Activated effector memory CD4-positive, alpha-beta T cell treated with anti-CD3 and anti-CD28 coated beads, Interleukin-2, amount 50 U/mL, for 16 hours (primary cell): ENCODE measurements at places on chromosomes 4 and X.
A peak's percentile ranks its signal among the peaks of the same experiment; 100 is the strongest.

- no peak for DNase-seq
Observed at GRCh38 chr4:55907469-55907868, 41.3 kb upstream of the CEP135 start.

DNA sequence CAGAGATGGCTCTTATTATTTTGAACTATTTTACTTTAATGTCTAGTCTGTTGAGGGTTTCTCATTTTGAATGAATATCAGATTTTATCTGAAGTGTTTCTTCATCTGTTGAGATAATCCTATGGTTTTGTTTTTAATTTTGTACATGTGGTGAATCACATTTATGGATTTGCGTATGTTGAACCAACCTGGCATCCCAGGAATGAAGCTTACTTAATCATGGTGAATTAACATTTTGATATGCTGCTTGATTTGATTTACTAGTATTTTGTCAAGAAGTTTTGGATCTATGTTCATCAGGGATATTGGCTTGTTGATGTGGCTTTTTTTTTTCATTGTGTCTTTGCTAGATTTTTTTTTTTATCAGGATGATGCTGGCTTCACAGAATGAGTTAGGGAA is 2390.9 kb downstream of the PCDH7 start:
- DNase-seq: no peak

DNA sequence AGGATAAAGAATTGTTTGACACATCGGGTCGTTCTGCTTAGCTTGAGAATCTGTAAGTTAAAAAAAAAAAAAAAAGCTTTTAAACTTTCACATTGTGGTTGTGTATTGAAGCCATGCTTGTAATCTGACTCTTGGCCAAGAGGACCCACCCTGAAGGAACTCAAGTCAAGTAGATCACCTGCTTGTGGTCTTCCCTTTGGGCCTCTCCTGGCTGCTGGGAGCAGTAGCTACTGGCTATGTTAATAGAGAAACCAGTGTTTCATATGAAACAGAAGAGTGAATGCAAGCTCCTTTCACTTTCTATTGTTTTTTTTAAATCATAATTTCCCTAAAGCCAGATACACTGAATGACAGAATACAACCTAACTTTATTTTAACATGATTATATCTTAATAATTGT is 402.4 kb upstream of the NDST4 start:
- no peak for DNase-seq

GRCh38 chrX:154968353-154968752 is 54.2 kb downstream of the F8 start:
- DNase-seq: no peak

GRCh38 chr4:132114885-132115284 is 1034.2 kb upstream of the PCDH10 start:
- no peak for DNase-seq

GRCh38 chr4:33149658-33150524 is 2429.7 kb downstream of the PCDH7 start:
- DNase-seq: no peak

DNA sequence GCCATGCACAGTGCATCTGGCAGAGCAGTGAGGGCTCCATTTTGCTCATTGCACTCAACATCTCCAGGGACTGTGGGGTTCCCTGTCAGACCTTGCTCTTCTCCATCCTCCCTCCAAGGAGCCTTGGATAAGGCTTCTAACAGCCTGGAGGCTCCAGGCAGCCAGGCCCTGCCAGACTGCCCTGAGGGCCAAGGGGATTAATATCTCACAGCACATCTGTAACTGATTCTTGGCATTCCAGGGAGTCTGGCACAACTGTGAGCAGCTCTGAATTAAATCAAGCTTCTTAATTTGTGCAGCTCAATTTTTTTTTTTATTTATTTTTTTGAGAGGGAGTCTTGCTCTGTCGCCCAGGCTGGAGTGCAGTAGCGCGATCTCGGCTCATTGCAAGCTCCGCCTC is 224.5 kb upstream of the PGRMC2 start:
- DNase-seq: no peak

DNA sequence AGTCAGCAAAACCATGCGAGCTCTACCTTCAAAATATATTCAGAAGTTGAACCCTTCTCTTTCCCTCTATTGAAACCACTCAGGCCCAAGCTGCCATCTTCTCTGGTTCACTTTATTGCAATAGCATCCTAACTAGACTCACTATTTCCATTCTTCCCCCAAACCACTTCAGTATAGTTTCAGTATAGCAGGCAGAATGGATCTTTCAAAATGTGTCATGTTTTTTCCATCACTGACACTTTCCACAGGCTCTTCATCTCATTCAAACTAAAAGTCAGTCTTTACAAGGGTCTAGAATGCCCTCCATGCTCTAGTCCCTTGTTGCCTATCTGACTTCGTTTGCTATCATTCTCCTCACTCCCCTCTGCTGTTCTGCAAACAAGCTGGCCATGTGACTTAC is 274.4 kb downstream of the IDS start:
- no peak for DNase-seq

- no peak for DNase-seq
Observed at GRCh38 chr4:186297013-186297645, 31.1 kb downstream of the F11 start.

GRCh38 chrX:39327255-39327654 is 526.0 kb downstream of the MID1IP1 start:
- DNase-seq: peak; percentile 80

DNA sequence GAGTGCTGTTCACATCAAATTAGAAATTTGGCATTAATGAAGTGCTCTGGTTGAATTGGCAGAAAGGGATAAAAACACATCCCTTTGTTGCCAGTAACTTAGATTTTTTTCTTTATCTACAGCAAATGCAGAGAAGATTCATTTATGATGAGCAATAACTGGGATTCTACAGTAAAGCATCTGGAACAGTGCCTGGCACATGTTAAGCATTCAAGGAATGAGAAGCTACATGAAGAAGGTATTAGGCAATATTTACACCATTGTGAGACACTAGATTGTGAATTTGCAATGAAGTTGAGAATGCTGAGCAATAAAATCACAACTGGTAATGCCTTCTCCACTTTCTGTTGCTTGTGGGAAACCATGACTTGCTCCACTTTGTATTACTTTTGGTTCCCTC is 33.5 kb downstream of the PCDH19 start:
- DNase-seq: no peak

GRCh38 chr4:169582706-169583105 is 29.7 kb downstream of the NEK1 start:
- DNase-seq: no peak

- no peak for DNase-seq
Observed at GRCh38 chr4:127936974-127937373, 28.0 kb downstream of the MFSD8 start.

DNA sequence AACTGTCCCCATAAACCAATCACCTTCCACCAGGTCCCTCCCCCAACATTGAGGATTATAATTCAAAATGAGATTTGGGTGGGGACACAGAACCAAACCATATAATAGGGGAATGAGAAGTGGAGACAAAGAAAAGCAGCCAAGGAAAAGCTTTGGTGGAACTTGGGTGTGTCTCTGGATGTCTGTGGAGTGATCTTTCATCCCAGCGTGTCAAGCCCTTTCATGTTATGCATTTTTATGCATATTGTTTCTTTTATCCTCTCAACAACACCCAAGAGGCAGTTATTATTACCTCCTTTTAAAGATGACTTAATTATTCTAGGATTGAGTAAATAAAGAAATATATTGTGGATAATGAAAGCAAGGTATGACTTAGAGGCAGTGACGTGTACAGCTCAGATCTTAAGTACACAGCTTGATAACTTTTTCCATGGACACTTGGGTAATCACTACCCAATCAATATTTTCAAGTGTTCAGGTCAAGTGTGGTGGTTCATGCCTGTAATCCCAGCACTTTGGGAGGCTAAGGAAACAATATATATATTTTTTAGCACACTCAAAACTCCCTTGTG is 42.6 kb upstream of the HOPX start:
- DNase-seq: no peak

- peak; percentile 98 for DNase-seq
Observed at GRCh38 chr4:25233737-25234389, at the start of gene PI4K2B. Gene PI4K2B, plus strand, starts transcription at chr4:25234033. Its CDS starts 131 bp downstream, at chr4:25234164.

DNA sequence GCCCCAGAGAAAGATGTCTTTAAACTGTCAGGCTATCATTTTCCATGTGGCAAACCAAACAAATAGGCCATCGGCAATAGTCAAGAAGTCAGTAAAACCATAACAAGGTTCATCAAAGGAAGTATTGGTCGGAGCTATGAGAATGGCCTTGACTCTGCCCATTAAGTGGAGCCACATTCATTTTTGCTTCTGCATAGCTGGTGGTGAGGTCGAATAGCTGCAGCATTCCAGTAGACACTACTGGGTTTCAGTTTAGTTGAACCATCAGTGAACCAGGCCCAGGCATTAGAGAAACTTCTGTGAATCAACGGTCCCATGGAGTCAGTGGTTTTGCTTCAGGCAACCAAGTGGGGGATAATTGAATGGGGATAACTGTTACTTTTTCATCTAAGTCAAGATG is 92.0 kb upstream of the MED14 start:
- DNase-seq: no peak

DNA sequence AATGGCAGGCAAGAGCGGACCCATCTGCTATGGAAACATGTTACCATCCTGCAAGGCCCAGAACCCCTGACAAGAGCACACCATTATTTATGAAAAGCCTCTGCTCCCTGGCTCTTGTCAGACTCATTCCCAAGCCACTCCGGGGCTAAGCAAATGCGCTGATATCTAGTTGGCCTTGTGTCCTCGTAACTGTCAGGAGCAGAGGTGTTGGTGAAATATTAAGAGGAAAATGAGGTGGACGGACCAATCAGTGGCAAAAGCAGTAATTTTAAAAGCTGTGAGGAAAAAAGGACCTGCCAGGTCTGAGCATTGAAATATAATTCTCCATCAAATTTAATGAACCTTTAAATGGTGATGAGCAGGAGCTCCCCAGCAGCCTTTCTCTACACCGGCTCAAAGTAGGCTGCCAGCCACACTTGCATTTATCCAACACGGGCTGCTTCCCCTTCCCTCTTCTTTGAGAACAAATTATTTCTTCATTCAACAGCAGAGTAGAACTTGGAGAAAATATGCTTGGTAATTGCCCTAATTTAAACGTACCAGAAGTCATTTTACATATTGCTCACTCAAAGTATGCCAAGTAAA is 214.3 kb downstream of the RASL11B start:
- no peak for DNase-seq

- DNase-seq: no peak
Observed at GRCh38 chrX:119539872-119540271, 25.3 kb downstream of the STEEP1 start.

DNA sequence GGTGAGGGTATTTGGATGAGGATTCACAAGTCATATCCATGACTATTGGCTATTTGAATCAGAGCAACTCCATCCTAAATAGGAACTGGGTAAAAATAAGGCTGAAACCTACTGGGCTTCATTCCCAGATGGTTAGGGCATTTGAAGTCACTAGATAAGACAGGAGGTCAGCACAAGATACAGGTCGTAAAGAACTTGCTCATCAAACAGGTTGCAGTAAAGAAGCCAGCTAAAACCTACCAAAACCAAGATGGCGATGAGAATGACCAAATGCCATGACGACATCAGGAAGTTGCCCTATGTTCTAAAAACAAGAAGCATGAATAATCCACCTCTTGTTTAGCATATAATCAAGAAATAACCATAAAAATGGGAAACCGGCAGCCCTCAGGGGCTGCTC is 224.9 kb downstream of the PACRGL start:
- no peak for DNase-seq

DNA sequence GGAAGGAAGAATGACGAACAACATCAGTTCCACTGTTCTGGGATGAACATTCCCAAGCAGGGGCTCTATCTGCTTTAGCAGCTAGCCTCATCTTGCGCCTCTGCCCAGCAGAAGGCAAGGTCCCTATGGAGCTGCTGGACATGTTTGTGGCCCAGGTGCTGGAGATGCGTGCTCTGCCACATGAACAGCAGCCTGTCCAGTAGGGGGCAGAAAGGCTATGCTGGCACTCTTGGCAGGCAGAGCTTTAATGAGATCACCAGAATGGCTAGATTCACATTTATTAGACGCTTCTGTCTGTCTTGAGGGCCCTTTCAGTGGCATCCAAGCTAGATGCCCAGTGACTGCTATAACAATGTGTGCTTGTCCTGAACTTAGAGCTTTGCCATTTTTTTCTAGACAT is 1826.0 kb downstream of the STIM2 start:
- DNase-seq: no peak

GRCh38 chr4:123659730-123660129 is 263.1 kb downstream of the SPRY1 start:
- no peak for DNase-seq

DNA sequence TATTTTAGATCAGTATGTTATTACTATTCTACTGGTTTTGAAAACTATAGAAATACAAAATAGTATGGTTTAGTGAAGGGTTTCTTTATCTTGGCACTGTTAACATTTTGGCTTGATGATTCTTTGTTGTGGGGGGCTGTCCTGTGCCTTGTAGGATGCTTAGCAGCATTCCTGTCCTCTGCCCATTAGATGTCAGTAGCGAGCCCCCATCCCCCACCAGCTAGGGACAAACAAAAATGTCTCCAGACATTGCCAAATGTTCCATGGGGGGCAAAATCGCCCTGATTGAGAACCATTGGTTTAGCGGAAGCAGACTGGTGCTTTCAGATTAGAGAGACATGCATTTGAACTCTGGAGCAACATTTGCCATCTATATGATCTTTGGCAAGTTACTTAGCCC is 23.3 kb downstream of the SPARCL1 start:
- DNase-seq: no peak
